Activated CD4-positive, alpha-beta T cell treated with anti-CD3 and anti-CD28 coated beads for 24 hours (primary cell): ENCODE measurements at places on chromosomes 11 and 22.
A peak's percentile ranks its signal among the peaks of the same experiment; 100 is the strongest.

- DNase-seq = no peak
These were observed 4.9 kb downstream of the LMO1 start for GRCh38 chr11:8258784-8259183.

DNA sequence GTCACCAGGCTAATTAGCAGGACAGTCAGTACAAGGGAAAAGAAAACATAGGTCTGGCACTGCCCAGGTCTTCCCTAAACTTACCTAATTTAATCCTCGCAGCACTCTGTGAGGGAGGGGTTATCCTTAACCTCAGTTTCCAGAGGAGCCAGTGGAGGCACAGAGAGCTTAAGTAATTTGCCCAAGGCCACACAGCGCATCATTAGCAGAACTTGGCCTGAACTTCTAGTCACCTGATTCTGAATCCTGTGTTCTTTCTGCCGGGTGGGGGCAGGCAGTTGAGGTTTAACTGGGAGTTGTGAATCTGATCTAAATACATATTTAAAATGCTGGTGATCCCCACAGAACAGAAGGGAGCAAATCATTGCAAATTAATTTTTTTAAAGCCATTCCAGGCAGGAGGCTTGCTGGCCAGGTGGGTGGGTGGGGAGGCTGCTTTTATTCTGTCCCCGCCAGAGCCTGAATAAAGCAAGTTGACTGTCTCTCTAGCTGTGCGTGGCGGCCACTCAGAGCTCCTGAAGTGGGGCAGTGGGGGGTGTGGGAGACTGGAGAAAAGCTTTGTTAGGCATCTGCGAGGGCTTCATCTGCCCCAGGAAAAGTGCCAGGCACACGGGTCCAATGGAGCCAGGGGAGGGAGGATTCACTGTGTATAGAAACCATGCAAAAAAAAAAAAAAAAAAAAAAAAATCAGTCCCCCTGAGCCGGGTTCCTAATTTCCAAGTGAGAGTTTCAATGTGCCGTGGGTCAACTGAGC lies 66.1 kb downstream of the NFAM1 start:
- no peak for DNase-seq

GRCh38 chr11:17300372-17300771 lies 23.8 kb downstream of the NUCB2 start:
- DNase-seq = no peak

DNA sequence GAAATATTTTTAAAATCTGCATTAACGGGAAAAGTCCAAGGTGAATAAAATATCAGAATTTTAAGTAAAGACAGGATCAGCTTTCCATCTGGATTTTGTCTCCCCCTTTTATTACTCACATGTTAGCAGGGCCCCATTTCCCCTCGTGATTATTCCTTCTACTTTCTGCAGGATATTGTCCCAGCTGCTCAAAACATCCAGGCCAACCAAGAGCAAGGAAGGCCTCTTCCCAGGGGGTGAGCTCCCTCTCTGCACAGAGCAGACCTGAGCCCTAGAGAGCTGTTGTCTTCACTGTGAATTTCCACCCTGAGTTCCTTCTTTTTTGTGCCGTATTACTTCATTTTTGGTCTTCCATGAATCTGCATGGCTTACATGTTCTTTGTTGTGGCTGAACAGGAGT lies 3.7 kb upstream of the TMPRSS13 start:
- DNase-seq = no peak

- DNase-seq = no peak
These were observed 439.6 kb downstream of the TMEM135 start for GRCh38 chr11:87477321-87477720.

- DNase-seq = no peak
These were observed 42.1 kb downstream of the KDM2A start for GRCh38 chr11:67160872-67161783.

- DNase-seq = no peak
These were observed 65.1 kb upstream of the LRRC55 start for GRCh38 chr11:57116654-57117053.

- DNase-seq = no peak
These were observed 101.2 kb upstream of the TIMP3 start for GRCh38 chr22:32700191-32700882.

DNA sequence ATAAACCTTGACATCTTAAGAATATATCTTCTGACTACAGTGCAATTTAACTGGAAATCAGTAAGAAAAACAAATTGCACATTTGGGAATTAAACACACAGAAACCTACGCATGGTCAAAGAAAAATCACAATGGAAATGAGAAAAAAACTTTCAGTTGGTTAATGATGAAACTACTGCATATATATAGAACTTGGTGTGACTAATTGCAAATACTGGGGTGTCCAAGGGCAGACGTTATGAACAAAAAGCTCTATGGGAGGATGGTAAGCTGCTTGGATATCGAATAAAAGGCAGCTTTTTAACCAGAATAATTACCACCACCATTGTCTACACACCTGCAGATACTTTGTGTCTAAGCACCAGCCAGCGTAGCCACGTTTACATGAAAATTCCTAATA lies 791 bp downstream of the GDPD4 start:
- no peak for DNase-seq

DNA sequence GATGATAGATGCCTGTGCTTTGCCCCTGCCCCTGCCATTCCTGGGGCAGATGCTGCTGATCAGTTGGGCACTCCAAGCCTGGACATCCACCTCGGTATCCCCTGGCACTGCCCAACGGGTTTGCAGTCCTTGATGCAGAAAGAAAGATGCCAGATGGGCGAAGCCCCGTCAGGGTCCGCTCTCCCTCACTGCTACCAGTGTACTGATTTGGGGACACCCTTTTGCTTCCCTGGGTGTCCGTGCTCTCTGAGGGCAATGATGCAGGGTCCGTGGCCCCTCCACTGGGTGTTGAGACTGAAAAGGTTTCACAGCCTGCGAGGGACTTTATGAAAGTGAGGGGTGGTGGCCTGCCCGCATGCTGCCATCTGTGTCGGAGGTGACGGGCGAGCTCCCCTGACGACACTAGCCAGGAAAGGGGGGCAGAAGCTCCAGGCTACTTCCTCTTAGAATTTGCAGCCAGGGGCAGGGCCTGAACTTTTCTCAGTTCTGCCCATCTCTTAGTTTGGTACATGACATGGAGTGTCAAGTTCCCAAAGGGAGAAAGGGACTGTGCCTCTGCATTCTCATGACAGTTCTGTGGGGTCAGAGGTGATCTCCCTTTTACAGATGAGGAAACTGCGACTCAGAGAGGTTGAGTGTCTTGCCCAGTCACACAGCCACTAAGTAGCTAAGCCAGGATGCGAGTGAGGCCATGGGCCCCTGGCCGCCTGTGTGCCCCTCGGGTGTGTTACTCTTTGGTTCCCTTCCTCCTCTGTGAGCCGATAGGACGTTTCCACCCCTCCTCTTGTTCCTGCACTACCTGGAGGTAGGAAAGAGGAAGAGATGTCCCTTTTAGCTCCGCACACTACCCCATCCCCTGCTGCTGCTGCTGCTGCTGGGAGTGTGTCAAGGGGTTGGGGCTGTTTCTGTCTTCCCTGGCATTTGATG lies 96.6 kb downstream of the BCR start:
- DNase-seq = no peak

GRCh38 chr22:21444701-21445436 lies 22.3 kb upstream of the TMEM191C start:
- no peak for DNase-seq

GRCh38 chr11:83760932-83761331 lies 474.8 kb upstream of the CCDC90B start:
- DNase-seq = no peak

DNA sequence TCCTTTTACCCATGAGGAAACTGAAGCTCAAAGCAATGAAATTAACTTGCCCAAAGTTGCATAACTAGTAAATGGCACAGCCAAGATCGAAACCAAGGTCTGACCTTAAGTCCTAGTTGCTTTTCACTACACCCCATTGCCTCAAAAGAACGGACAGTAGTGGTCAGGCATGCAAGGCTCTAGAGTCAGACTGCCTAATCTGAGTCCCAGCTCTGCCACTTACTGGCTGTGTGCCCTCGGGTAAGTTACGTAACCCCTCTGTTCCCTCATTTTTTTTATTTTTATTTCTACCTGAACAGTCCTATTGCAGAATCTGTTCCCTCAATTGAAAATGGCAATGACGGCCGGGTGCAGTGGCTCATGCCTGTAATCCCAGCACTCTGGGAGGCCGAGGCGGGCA lies 9.6 kb downstream of the CYB561A3 start:
- no peak for DNase-seq

GRCh38 chr11:63874511-63874910 lies 35.6 kb downstream of the MARK2 start:
- DNase-seq = no peak

- DNase-seq = no peak
These were observed 86.1 kb upstream of the ARHGAP20 start for GRCh38 chr11:110798201-110798900.

DNA sequence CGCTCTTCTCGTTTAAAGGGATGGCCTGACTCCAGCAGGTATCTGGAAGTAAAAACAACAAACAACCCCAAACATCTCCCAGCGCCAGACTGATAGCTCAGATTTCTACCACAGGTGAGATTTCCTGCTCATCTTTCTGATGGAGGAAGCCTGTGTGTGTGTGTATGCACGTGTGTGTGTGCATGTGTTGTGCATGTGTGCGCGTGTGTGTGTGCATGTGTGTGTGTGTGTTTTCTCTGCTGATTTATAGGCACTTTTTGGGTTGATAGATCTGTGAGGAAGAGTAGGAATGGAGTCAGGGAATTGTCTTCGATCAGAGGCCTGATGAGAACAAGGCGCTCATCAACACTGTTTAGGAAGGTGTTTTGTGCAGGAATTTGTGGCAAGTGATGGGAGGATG lies 103.0 kb downstream of the PKNOX2 start:
- no peak for DNase-seq

- no peak for DNase-seq
These were observed 15.3 kb upstream of the ZC3H12C start for GRCh38 chr11:110077831-110078325.

DNA sequence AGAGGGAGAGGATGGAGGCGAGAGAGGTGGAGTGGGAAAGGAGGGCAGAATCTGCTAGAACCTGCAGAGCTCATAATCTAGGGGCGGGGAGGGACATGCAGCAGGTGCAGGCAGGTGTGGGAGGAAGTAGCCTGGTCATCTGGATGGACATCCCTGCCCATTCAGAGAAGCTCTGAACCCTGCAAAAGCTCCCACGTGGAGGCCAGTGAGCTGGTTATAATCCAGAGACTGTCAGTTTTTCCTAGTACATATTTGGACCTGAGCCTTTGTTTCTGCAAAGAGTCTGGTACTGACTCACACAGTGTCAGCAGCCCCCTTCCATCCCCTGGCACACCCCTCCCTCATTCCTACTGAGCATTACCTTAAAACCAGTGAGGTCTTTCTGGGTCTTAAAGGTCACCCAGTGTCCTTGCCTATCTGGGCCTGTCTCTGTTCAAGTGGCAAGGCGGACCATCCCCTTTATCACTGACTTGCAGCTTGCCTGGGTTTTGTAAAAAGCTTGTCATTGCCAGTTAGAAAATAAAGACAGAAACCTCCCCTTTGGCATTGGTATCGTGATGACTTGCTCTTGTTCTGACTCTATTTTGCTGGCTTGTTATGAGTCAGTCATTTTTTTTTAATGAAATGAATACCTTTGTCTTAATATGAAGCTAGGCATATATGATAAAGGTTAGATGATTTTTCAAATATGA lies 26.1 kb downstream of the PTPRJ start:
- DNase-seq = no peak

GRCh38 chr11:44578279-44578678 lies 12.8 kb downstream of the CD82 start:
- DNase-seq = no peak

DNA sequence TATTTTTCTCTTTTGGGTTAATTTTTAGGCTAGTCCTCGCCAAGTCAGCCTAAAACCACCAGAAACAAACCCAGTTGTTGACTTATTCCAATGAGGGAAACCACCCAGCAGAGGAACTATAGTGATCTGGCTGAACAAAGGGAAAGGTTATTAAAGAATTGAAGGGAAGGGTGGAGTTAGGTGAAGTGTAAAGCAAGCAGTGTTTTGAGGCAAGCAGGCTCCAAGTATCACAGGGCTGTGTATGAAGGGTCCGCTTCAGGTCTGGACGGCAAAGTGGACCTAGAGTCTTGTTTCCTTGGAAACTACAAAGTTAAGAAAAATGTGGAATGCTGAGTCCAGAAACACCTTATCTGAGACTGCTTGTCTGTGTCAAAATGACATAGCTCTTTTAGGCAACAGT lies 3.2 kb upstream of the TCN2 start:
- DNase-seq = no peak

DNA sequence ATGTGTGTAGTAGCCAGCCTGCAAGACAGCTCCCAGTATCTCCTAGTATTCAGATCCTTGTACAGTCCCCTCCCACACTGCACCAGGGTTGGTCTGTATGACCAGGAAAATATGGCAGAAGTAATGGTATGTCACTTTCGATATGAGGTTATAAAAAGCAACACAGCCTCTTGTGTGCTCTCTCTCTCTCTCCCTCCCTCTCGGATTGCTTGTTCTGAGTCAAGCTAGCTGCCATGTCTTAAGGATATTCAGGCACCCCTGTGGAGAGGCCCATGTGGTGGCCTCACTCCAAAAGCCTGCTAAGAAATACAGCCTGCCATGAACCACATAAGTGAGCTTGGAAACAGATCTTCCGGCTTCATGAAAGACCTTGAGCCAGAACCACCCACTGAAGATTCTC lies 25.4 kb downstream of the FXYD6 start:
- no peak for DNase-seq

DNA sequence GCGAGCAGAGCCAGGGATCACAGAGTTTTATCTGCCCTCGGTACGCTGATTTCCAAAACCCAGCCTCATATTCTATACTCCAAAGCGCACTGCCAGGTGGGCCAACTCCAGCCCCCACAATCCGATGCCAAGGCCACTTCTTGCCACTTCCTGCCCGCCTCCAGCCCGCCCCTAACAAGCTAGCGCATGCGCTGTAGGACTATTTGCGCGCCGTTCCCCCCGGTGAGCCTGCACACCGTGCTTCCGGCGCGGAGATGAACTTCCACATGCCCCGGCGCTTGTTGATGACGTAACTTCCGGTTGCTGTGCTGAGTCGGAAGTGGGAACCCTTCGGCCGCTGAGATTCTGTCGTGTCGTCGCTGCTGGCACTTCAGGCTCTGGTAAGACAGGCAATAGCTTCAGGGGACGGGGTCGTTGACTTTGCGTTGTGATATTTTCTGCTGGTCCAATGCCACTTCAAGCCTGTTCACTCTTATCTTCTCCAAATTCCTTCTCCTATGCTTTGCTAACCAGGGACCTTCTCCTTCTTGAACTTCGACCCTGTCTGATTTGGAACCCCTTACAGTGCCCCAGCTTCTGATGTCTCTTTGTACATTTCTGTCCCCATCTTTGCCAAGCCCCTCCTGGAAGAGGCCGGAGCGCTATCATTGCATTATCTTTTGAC lies at the start of gene UBE4A:
Gene UBE4A, plus strand, starts transcription at position 306 of the 664 bp plus-strand sequence. CDS start 5,481 bp downstream, outside the sequence.
- DNase-seq = peak; percentile 99

GRCh38 chr11:35158701-35159510 lies 19.9 kb downstream of the CD44 start:
- no peak for DNase-seq

DNA sequence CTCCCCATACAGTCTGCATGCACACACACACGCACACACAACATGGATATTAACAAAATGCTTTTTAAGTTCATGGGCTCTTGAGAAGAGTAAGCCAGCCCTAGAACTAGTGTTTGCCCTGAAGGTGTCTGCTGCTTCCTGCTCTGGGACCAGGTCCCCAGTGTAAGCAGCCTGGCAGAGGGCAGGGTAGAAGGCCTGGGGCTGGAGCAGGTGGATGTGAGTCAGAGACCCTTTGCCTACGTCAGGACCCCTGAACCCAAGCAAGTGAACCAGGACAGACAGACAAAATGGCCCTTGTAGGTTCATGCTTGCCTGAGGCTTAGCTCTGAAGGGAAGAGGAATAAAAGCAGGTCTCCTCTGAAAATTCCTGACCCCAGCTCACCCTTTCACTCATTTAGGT lies 357.9 kb downstream of the TBC1D22A start:
- no peak for DNase-seq

- no peak for DNase-seq
These were observed 36.6 kb downstream of the RPL27A start for GRCh38 chr11:8719211-8719649.
